ENCODE measurements at places on chromosomes 7 and 10. TPM values are rescaled to one million over a fixed set of nuclear protein-coding genes. Genes with fewer than 3 reads are reported as not detected.

GHRHR gene
- total RNA-seq = not detected

PTF1A gene
- total RNA-seq = not detected

SFTPA1 gene
- total RNA-seq = not detected

GRCh38 chr10:110747609-110748464, 103.7 kb downstream of the RBM20 start:
- H3K36me3 ChIP-seq = peaks cover 19% of the 10 kb centered on the region
- H3K27ac ChIP-seq = peak overlapping the region; percentile 94
- H3K27me3 ChIP-seq = no peaks in the 10 kb centered on the region
- no peak for DNase-seq
- H3K4me1 ChIP-seq = peaks cover 86% of the 10 kb centered on the region

DNA sequence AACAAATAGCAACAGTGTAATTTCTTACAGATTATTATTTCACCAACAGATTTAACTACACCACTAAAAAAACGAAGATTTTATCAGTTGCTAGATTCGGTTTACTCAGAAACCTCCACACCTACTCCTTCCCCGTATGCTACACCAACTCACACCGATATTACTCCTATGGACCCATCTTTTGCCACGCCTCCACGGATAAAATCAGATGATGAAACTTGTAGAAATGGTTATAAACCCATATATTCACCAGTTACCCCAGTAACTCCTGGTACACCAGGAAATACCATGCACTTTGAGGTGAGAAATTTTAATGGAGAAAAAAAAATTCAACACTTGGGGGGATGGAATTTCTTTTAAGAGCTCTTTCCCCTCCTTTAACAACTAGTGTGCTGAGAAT, 92.5 kb downstream of the KMT2E start:
- H3K4me3 ChIP-seq = peak overlapping the region; percentile 59
- DNase-seq = peak; percentile 40
- no peaks in the 10 kb centered on the region for H3K27me3 ChIP-seq
- H3K4me1 ChIP-seq = peaks cover 14% of the 10 kb centered on the region
- H3K36me3 ChIP-seq = peaks cover 44% of the 10 kb centered on the region

- H3K4me3 ChIP-seq = peak overlapping the region; percentile 79
- peaks cover 64% of the 10 kb centered on the region for H3K4me1 ChIP-seq
- peak overlapping the region; percentile 96 for H3K27ac ChIP-seq
- peak; percentile 85 for DNase-seq
Measured at GRCh38 chr7:102426268-102427018, 6.9 kb upstream of the ORAI2 start.

GRCh38 chr7:39606352-39606751, 17.0 kb upstream of the RALA start:
- H3K4me1 ChIP-seq = peaks cover 52% of the 10 kb centered on the region
- DNase-seq = no peak
- H3K36me3 ChIP-seq = peaks cover 2% of the 10 kb centered on the region

GRCh38 chr10:45253183-45253914, 62.1 kb downstream of the OR13A1 start:
- peak; percentile 30 for DNase-seq
- peaks cover 7% of the 10 kb centered on the region for H3K27me3 ChIP-seq
- H3K36me3 ChIP-seq = no peaks in the 10 kb centered on the region

DNA sequence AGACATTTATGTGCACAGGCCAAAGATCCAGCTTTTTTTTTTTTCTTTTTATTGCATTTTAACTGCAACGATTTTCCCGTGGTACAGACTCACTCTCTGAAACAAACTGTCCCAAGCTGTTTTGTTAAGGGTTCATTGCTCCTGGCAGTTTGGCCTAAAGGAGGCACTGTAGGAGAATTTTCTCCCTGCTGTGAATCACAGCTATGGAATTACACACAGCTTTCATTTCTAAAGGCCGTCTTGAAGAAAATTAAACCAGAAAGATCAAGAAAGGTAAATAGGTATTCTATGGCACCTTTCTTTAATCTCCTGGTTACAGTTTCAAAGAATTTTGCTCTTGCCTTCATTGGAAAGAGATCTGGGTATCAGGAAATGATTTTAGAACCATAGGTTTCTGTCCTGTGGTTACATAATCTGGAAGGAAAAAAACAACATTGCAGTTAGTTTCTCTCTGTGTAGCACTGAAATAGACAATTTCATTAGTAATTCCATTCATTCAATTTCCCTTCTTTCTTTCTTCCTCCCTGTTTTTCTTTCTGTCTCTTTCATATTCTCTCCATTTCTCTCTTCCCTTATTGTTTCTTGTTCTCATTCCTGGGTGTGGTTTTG, 51.2 kb downstream of the PDK4 start:
- H3K4me1 ChIP-seq = no peaks in the 10 kb centered on the region
- no peak for DNase-seq
- no peak overlapping the region for H3K4me3 ChIP-seq

DNA sequence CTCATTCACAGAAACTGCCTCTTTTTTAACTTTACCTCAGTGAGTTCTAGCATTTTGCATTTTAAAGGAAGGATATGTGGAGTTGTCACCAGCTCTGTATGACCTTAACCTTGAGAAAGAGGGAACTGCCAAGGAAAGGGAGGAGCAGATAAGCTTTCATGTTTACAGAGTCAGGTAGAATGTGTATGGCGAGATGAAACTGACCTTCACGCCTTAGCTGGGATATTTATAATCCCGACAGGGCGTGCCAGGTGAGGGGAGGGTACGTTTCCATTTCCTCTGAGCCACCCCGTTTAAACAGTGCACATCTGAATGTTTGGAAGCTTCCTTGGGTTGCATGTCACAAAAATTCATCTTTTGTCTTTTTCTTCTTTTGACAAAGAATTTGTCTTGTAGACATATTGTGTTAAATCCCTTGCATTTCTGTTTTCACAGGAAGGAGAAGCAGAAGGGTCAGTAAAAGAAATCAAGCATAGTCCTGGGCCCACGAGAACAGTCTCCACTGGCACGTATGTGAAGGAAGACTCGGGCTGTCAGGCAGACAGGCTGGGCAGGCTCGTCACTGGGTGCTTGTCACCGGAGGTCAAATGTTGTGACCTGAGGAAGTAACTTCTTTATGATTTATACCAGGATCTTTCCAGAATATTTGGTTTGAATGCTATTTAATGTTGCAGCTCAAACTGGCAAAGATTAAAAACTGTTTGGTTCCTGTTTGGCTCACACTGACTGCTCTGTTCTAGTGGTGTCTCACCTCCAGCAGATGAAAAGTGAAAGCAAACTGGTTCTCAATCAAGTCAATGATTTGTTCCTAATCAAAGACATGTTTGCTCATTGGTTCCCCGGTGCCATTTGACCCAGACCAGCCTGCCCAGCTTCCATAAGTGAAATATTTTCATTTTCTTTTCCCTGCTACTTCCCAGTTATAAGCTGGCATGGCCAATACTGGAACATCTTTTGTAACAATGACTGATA, 16.2 kb downstream of the OPTN start:
- DNase-seq = no peak
- peaks cover 12% of the 10 kb centered on the region for H3K36me3 ChIP-seq
- H3K4me1 ChIP-seq = peaks cover 29% of the 10 kb centered on the region

All from activated T-cell treated with anti-CD3 and anti-CD28 coated beads, Interleukin-2, amount 50 U/mL, for 72 hours (primary cell).